ENCODE measurements at places on chromosomes 11 and 22. TPM values are rescaled to one million over a fixed set of nuclear protein-coding genes. Genes with fewer than 3 reads are reported as not detected.

DNA sequence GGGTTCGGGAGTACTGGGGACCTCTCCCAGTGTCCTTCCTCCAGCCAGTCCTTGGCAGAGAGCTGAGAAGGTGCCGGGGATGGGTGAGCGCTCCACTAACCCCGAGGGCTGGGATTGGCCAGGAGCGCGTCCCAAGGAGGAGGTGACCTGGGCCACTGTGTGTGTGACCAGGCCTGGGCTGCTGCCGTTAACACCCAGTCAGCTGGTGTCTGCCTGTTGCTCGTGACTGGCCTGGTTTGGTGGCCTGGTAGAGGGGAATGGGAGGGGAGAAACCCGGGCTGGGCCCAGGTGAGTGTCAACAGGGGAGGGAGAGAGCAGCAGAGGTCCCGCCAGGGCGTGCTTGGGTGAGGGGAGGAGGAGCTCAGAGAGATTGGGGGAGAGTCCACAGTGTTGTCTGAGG is 29.9 kb upstream of the GRAMD4 start:
- no peak for DNase-seq

GRCh38 chr11:70323806-70324205 is 53.3 kb downstream of the PPFIA1 start:
- no peak for DNase-seq

DNA sequence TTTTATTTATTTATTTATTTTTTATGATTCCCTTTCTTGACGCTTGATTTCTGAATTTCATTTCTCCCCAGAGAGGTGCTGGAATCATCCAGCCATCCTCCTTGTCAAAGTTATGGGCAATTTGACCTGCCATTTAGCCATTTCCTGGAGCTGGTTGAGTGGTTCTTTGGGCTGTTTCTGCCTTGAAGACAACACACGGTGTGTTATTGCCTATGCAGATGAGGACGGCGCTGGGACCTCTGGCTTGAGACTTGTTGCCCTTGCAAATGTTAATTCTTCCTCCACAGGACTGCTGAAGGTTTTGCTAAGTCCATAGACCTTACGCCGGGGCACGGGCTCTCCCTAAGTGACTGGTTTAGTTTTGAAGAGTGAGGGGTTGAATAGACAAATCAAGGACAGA is 147.9 kb upstream of the PLET1 start:
- DNase-seq = no peak

GRCh38 chr22:49925525-49926128 is 7.2 kb downstream of the CRELD2 start:
- DNase-seq = peak; percentile 81

DNA sequence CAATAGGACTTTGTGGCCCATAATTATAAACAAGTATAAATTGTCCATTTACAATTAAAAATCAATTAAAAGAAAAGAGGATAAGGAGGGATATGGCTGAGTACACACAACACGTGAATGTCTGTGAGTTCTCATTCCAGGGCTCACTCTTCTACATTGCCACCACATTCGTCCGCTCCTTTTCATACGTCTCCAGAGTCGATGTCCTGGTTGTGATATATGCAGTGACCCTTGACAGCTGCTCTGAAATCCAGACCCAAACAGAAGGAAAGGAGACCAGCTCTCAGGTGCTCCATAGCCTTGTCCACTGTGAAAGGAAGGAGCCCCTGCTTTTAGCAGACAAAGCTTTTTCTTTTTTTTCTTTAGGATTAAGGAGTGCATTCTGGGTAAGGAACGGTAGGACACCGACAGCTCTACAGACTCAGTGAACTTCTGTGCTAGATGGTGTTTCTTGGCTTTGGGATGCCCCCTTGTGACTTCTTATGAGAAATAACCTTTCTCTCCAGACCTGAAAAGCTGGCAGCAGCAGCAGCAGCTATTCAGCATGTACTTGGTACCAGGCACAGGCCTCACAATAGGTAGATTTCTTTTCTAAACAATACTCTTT is 19.7 kb upstream of the DNAJB13 start:
- peak; percentile 47 for DNase-seq

PANX2 gene
- 0.10 TPM for total RNA-seq

DNA sequence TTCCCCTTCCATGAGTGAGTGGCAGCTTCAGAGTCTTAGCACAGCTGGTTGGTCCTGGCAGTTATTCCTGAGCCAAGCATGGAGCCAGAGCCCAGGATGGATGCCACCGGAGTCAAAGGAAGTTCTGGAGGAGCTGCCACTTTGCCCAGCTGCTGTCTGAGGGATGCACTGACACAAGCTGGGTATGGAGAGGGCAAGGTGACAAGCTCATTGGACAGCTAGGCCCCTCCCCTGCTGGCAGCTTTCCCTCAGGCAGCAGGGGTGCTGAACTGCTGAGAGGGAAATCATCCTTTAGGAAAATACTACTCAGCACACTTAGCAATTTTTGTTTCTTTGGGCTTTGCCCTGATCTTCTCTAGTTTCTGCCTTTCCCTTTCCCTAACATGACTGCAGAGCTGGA is 99.3 kb upstream of the SESN3 start:
- no peak for DNase-seq

- no peak for DNase-seq
These were observed 1.4 kb upstream of the FTH1 start for GRCh38 chr11:61968758-61969390.

DNA sequence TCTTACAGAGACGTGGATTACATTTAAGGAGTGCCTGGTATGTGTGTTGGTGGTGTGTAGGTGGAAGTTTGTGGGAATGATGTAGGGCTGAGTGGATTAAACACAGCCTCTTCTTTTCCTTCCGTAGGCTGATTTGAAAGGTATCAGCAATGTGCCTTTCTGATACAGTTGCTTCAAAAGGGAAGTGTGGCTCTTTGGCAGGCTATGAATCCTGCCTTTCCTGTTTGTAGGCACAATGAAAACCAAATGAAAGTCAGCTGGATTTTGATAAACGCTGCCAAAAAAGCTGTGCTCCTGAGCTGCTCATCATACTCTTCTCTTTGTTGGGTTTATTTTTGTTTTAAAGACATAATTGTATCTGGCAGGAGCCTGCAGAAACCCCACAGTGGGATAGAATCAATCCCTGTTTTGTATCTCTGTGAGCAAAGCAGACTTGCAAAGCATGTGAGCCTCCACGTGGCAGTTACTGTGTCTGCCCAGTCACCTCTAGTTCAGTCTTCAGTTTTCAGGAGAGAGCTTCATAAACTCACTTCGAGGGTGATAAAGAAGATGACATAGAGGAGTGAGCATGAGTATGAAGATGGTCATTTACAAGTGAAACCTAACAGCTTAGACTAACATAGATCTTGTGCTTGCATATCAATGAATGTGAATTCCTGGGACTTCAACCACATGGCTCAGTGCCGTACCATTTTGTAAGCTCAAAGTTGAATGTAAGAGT is 655.7 kb upstream of the KIRREL3 start:
- DNase-seq = no peak

- DNase-seq = no peak
These were observed 763.9 kb downstream of the NTM start for GRCh38 chr11:132134322-132134721.

DNA sequence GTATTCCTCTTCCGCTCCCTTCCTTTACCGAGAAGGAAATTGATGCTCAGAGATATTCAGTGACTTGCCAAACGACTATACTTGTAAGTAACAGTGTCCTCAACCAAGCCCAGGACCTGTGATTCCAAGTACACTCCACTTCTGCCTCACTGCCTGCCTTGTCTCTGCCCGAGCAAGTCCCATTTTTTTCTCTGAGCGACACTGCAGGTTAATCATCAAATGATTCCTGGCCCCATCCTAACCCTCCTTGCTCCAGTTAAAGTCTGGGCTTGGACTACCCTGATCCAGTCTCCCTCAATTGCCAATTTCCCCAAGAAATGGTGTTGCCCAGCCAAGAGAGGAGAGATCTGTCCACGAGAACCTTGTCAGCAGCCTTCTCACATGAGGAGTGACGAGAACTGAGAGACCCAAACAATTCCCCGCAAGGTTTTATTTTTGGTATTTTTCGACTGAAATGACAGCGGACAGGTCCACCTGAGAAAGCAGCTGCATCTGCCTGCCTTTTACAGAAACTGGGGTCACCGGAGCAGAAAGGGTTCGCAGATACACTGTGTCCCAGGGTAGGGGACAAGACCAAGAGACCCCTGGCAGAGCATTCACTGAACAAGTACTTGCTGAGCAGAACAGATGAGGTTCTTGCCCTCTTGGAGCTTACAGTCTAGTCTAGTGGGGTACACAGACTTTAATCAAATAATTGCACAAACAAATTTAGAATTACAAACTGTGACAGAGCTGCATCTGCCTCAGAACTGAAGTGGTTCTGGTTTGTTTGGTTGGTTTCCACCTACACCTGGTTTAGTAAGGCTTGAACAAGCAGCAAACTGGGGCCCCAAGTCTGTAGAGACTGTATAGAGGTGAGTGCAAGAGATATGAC is 11.4 kb downstream of the POU2AF1 start:
- DNase-seq = no peak

DNA sequence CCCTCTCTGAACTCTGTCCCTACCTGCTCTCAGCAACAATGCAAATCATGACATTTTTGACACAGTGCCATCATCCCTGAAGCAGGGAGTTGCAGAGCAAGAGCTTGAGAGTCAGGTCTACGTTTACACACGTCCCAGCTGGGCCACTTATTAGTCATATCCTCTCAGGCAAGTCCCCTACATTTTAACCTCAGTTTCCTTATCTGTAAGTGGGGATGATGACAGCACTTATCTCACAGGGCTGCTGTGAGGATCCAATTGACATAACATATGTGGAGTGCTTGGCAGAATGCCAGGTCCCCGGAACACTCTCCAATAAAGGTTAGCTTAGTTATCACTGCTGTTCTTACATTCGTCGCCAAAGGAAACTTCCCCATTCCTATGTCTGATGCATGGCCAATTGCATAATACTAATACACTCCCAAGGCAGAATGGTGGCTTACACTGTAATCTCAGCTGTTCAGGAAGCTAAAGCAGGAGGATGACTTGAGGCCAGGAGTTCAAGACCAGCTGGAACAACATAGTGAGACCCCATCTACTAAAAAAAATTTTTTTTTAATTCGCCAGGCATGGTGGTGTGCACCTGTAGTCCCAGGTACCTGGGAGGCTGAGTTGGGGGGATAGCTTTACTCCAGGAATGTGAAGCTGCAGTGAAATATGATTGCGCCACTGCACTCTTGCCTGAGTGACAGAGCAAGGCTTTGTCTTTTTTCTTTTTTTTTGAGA is 16.6 kb downstream of the ASCC2 start:
- DNase-seq = peak; percentile 63

- DNase-seq = no peak
These were observed 43.8 kb upstream of the NECTIN1 start for GRCh38 chr11:119772641-119773415.

DNA sequence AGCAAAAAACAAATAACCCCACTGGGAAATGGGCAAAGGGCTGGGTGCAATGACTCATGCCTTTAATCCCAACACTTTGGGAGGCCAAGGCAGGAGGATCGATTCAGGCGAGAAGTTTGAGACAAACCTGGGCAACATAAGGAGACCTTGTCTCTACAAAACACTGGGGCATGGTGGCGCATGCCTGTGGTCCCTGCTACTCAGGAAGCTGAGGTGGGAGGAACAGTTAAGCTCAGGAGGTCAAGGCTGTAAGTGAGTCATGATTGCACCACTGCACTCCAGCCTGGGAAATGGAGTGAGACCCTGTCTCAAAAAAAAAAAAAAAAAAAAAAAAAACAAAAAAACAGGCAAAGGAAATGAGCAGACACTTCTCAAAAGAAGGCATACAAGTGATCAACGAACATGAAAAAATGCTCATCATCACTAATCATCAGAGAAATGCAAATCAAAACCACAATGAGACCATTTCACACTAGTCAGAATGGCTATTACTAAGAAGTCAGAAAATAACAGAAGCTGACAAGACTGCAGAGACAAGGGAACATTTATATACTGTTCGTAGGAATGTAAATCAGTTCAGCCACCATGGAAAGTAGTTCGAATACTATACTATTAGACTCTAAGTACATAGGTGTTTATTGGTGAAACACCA is 48.2 kb upstream of the SMCO4 start:
- no peak for DNase-seq

KLHDC7B gene
- total RNA-seq = 10.6 TPM

DNA sequence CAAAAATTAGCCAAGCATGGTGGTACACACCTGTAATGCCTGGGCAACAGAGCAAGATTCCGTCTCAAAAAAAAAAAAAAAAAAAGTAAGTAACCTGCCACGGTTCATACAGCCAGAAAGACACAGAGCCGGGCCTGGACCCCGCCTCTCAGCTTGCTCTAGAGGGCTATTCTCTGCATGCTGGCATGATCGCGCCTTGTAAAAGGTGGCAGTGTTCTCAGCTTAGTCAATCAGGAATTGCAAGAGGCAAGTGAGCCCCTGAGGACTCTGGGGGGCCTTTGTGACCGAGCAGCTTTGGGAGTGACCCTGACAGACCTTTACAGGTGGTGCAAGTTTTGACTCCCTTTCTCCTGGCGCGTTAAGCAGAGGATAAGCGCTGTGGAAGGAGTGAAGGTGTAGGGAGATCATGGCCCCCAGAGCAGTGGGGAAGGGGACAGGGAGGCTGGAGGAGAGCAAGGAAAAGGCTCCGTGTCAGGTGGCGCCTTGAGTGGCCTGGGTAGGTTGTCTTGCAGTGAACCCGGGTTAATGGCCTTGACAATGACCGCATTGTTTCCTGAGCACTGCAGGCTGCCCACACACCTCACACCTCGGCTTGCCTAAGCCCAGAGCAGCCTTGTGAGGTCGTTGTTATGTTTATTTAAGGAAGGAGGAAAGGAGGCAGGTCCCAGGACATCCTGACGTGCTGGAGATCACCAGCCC is 48.9 kb downstream of the CDPF1 start:
- DNase-seq = no peak

GRCh38 chr11:73660497-73661034 is 14.2 kb downstream of the PLEKHB1 start:
- no peak for DNase-seq

CCDC87 gene
- total RNA-seq = 0.55 TPM

PHOX2A gene
- total RNA-seq = not detected

B4GALNT4 gene
- total RNA-seq = 0.26 TPM

DNA sequence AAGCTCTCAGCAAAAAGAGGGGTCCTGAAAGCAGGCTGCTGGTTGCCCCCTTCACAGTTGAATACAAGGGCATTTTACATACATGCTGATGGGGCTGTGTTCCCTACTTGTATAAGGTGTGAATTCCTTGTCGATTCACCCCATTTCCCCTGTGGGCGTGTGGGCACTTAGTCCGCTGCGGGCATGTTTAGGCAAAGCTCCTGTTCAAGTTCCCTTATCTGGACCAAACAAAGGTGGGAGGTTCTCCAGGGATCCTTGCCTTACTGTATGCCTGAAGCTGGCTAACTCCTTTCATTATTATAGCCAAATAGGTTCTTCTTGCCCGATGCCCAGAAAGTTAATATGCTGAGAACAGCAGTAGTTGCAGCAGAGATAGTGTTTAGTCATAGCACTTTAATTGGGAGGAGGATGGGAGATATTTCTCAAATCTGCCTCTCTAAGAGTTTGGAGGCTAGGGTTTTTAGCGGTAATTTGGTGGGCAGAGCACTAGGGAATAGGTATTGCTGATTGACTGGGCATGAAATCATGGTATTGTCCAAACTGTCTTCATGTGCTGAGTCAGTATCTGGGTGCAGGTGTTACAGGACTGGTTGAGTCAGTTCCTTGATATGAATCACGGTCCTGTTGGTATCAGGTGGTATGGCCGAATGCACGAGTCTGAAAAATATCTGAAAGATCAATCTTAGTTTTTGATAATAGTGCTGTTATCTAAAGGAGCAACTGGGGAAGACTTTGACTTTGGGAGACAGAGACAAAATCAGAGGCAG is 32.7 kb downstream of the METTL15 start:
- no peak for DNase-seq

DGAT2 gene
- 0.76 TPM for total RNA-seq
